ENCODE measurements at places on chromosomes 11 and 22. TPM values are rescaled to one million over a fixed set of nuclear protein-coding genes. Genes with fewer than 3 reads are reported as not detected.
A peak's percentile ranks its signal among the peaks of the same experiment; 100 is the strongest.

DNA sequence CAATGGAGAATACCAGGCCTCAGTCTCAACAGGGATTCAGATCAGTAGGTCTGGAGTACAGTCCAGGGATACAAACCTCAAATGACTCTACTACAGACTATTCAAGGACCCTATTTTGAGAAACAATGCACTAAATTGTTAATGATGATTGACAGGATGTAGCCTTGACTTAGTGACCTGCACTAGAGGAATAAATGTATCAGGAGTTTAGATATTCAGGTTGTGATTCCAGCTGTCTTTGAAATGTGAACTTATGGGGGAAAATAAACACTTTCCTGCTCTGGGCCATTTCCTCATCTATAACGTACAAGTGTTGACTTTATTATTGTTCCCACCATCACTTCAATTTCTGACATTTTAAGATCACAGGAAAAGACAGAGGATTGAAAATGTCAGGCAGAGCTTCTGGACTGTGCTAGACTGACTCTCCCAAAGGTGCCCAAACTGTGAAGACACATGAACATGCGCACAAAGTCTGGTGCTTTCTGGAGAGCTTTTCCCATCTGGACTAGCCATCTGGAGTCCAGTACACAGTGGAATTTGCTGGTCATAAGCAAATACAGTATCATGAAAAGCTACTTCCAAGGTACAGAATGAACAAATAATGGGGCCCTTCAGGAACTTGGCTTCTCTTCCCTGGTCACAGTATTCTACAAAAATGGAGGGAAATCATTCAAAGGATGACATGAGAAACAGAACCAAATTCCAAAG lies 110.4 kb downstream of the USP35 start:
- DNase-seq = no peak

GRCh38 chr11:122267602-122268001 lies 151.6 kb upstream of the BLID start:
- DNase-seq = peak; percentile 87

GRCh38 chr11:287821-288477 lies 977 bp upstream of the PGGHG start:
- DNase-seq = no peak

DNA sequence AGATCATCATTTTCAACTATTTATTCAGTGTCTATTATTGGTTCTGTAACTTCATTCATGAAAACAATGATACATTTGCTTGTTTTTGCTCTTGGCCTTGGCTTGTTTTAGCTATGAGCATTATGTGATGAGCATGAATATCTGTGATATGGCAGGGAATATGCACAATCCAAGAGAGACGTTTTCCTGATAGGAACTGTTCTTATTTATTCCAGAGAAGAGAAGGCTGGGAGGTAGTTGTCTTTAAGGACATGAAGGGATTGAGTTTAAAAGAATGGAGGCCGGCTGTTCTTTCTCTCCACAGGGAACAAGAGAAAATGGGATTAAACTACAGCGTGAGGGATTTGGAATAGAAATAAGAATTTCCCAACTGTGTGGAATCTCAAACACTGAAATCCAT lies 30.3 kb downstream of the BLID start:
- DNase-seq = no peak

- DNase-seq = no peak
These were observed 40.3 kb downstream of the SIK2 start for GRCh38 chr11:111642542-111642941.

DNA sequence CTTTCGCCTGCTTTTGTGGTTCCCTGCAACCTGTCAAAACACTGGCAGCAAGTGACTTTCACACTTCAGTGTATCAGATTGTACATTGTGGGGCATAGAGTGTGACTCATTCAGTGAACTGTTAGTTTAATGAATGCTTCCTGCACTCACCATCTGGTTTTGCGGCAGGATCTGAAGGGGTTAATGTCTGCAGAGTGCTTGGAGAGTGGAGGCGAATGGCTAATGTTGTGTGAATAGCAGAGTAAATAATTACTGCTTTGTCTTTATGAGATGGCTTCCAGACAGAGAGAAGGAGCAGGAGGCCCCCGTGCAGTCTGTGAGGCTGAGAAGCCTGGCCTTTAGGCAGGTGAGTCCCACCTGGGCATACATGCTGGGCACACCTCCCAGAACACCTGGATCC lies 454.3 kb upstream of the KIRREL3 start:
- no peak for DNase-seq

Gene MYOD1
- not detected for total RNA-seq

Gene PHF21B
- total RNA-seq = not detected

Gene SLC22A9
- total RNA-seq = not detected

DNA sequence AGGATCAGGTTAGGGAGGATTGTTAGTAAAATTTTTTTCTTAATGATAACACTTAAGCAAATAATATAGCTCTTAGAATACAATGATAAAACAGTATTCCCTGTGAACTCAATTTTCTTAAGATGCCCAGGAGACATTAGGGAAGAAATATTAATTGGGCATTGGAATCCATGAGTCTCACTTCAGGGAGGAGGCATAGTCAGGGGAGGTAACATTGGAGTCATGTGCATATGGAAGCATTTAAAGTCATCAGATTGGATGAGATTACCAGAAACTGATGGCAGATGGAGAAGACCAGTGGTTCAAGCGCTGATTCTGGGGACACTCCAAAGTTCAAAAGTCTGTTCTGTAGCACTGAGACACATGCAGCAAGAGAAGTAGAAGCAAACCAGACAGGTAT lies at the start of gene OR9G1:
OR9G1 (plus strand) TSS at position 301 of the 400 bp plus-strand sequence. CDS start 1,293 bp downstream, outside the sequence.
- DNase-seq = no peak

DNA sequence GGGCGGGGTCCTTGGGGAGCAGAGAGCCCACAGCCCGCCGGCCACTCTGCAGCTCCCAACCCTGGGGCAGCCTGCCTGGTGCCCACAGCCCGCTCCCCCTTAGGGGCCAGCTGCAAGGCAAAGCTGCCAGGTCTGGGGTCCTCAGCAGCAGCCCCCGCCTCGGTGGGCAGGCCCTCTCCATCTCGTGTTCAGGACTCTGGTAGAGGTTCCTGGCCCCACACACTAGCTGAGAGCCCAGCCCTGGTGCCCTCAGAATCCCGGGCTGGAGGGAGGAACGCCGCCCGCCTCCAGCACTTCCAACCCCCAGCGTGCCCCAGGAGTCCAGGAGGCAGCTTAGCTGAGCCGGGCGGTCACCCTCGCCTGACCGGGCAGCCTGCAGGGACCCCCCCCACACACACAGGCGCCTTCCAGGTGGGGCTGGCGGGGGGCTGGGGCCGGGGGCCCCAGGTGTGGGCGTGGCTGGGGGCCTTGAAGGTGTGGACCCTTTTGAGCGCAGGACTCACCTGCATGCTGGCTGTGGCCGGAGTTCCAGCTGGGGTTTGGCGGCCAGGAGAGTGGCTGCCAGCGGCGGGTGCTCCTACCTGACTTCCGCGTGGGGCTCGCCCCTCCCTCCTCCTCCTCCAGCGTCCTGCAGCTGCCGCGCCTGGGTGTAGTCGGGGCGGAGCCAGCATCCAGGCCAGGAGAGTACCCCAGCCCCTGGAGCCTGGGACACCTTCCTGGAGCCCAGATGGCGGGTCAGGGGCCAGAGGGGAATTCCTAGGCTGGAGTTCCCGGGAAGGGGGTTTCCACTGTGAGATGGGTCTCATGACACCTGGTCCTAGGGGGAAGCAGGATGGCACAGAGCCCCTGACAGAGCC lies at the start of gene ANO9:
ANO9 (minus strand) TSS at position 594 of the 857 bp plus-strand sequence; CDS start at position 509, 85 bp downstream.
- DNase-seq = no peak

Gene RASD2
- 0.24 TPM for total RNA-seq

GRCh38 chr22:44024288-44024921 lies at the start of gene PARVB:
Gene PARVB, plus strand, starts transcription at chr22:44024302. Its CDS starts 38 bp downstream, at chr22:44024340.
- peak; percentile 29 for DNase-seq

Gene LGALS12
- total RNA-seq = 0.12 TPM

- DNase-seq = peak; percentile 32
These were observed 42.8 kb downstream of the ETS1 start for GRCh38 chr11:128544471-128545051.

GRCh38 chr11:59666969-59667368 lies 1.9 kb downstream of the PATL1 start:
- peak; percentile 11 for DNase-seq

Gene PGR
- total RNA-seq = not detected

DNA sequence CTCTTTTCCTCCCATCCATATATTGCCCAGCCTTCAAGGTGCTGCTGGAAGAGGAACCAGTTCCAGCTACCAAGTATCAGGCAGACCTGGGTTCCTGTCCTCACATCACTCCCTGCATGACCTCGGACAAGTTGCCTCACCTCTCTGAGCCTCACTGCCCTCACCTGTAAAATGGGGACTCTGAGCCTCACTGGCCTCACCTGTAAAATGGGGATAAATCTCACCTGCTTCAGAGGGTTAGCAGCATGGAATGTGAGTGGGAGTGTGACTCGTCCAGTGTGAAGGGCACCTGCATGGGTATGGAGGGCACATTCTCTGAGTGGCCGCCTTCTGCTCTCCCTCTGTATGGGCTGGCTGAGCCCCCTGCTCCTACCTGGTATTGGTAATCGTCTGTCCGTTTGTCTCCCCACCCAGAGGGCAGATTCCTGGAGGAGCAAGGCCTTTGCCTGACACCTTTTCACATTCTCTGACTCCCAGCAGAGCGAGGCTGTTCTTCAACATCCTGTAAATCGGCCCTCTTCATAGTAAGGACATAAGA lies 3.7 kb downstream of the GRIK4 start:
- no peak for DNase-seq

- DNase-seq = no peak
These were observed 43.4 kb upstream of the FBLN1 start for GRCh38 chr22:45459235-45459634.

DNA sequence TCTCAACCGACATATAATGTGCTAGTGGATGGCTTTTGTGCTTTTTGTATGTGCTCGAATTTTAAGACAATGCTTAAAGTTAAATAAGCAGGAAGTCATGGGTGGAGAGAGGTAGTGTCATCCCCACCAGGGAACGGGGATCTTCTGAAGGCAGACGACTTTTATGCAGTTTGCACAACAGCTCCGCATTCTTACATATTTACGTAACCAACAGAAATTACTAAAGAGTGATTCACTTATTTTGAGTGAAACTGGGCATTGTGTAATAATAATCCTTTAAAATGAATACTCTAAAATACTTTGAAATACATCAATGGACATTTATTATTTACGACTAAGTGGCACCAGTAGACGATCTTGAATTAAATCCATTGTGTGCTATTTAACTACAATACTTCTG lies 305.1 kb downstream of the CNTN5 start:
- peak; percentile 72 for DNase-seq

GRCh38 chr11:18264677-18265555 lies 1.1 kb upstream of the SAA1 start:
- DNase-seq = no peak

DNA sequence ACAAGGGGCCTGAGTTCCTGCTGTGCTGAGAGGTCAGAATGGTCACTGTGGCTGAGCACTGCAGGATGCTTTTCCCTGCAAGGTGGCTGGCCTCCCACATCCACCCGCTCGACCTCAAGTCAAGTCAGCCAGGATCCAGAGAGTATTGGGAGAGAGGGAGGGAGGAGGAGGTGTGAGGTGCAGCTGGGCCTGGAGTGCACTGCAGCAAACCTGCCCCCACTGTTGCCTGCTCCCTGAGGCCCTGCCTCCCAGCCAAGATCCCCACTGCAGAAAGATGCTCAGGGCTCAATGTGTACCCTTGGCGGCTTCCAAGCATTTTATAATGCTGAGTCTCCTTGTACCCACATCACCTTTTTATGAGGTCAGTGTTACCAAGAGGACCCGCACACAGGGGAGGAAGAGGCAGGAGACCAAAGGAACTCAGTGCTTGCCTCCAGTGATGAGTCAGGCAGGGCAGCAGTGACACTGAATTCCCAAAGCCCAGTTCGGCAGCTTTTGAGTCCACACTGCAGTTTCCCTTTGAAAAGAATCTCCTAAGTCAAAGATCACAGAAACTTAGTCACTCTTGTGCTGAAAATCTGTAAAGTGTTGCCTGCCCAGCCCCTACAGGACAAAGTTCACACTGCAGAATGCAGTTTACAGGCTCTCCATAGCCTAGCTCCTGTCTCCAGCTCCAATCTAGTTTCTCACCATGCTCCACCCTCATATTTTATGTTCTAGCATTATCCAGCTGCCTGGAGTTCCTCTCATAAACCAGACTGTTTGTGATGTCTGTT lies 3.1 kb downstream of the ENDOD1 start:
- DNase-seq = peak; percentile 73

Gene ACTN3
- total RNA-seq = under 0.01 TPM

GRCh38 chr22:33873666-33874065 lies 46.6 kb downstream of the LARGE1 start:
- DNase-seq = no peak

GRCh38 chr11:1504138-1504537 lies 17.6 kb upstream of the MOB2 start:
- no peak for DNase-seq

Gene OR51B5
- total RNA-seq = 1.8 TPM

Gene LRRC56
- 0.29 TPM for total RNA-seq

- DNase-seq = no peak
These were observed 5.0 kb upstream of the PARVG start for GRCh38 chr22:44175676-44176075.

GRCh38 chr11:8330404-8330803 lies 66.7 kb upstream of the LMO1 start:
- DNase-seq = no peak

Gene CARD18
- total RNA-seq = not detected

Gene SMC1B
- total RNA-seq = 0.59 TPM

Gene RFPL3
- total RNA-seq = not detected

- no peak for DNase-seq
These were observed at the start of gene LRP5 for GRCh38 chr11:68312117-68312779. Gene LRP5, plus strand, starts transcription at chr11:68312591. Its CDS starts 124 bp downstream, at chr11:68312715.

- no peak for DNase-seq
These were observed 54.9 kb downstream of the TRIM44 start for GRCh38 chr11:35717520-35717919.

GRCh38 chr11:95912902-95913560 lies 10.9 kb downstream of the MTMR2 start:
- DNase-seq = peak; percentile 66

DNA sequence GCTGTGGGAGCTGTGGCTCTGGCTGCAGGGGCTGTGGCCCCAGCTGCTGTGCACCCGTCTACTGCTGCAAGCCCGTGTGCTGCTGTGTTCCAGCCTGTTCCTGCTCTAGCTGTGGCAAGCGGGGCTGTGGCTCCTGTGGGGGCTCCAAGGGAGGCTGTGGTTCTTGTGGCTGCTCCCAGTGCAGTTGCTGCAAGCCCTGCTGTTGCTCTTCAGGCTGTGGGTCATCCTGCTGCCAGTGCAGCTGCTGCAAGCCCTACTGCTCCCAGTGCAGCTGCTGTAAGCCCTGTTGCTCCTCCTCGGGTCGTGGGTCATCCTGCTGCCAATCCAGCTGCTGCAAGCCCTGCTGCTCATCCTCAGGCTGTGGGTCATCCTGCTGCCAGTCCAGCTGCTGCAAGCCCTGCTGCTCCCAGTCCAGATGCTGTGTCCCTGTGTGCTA lies 514 bp downstream of the KRTAP5-9 start:
- no peak for DNase-seq

Gene GRM5
- total RNA-seq = under 0.01 TPM
